Mesothelial cell of epicardium (in vitro differentiated cells): ENCODE measurements at places on chromosomes 1 and 21. TPM values are rescaled to one million over a fixed set of nuclear protein-coding genes. Genes with fewer than 3 reads are reported as not detected.

Gene MAN1C1
- total RNA-seq, result 2.9 to 3.2 TPM (median 2.9 TPM) in 3 replicates

Gene RGS7
- 1.6 to 2.4 TPM (median 1.9 TPM) in 3 replicates for total RNA-seq

DNA sequence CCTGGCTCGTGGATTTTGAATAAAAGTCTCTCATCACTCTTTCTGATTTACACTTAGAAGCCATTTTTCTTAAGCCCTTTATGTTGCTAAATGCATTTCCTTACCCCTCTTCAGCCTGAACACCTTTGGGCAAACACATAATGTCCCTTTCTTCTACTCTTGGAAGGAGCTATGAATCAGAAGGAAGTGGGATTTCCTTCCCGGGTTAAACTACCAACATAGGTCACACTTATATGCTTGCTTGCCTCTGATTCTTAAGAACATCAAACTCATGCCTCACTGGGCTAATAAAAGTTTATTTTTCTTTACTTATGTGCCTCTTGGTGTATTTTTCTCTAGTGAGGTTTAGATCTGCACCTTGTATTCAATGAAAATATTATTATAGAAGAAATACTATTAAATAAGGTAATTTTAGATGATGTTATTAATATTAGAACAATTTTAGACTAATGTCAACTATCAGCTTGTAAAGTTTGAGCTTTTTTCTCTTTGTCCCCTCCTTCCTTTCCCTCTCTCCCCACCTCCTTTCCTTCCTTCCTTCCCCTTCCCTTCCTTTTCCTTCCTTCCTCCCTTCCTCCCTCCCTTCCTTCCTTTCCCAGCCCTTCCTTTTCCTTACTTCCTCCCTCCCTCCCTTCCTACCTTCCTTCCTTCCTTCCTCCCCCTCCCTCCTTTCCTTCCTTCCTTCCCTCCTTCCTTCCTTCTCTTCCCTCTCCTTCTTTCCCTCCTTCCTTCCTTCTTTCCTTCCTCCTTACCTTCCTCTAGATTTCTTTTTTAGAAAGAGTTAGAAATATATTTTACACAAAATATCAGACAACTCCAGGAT lies 66.5 kb upstream of the KCNJ6 start:
- no peak for DNase-seq

Gene IER5
- total RNA-seq, result 12.9 to 14.1 TPM (median 13.4 TPM) in 3 replicates

Gene ATP1A4
- total RNA-seq, result 0.29 to 0.38 TPM (median 0.33 TPM) in 3 replicates

DNA sequence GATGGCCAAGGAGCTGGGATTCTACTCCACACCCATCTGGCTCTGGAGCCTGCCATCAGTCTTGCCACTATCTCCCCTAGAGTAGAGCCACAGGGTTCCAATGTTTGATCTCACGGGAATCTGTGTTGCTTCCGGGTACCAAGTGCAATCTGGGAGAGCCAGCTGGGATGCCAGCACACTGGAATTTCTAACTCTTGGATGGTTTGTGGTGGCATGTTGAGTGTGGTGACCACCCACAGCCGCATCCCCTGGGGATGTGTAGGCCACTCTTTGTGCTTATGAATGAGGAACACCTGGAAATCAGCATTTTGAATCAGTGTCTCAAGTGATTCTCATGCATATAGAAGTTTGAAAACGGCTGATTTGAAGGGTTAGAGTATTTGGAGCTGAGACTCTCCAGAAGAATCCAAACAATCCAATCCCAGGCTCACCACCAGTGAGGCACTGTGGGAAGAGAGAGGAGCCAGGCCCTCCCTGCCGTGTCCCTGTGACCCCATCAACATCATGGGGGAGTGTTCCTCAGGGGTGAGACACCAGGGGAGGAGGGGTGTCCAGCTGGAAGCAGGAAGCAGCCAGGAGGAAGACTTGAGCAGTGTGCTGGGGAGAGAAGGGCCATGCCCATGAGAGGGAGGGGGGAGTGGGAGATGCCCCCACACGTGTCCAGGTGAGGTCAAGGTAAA lies 13.4 kb downstream of the FBLIM1 start:
- DNase-seq, result no peak

Gene PDZK1IP1
- not detected in 3 replicates for total RNA-seq

DNA sequence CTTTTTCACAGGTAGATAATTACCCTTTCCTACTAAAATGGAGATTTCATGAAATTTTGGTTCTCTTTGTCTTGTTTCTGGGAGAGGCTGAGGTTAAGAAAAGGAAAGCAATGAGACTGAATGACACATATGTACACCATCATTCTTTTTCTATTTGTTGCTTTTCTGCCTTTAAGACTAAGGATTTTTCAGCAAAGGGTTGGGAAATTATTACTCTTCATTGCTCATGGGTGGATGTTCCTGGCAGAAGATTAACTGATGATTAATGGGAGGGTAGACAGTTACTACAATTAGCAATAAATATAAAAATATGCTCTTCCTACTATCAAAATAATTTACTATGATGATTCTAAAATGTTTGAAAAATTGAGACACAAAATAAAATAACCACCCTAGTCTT lies 316.5 kb upstream of the USP24 start:
- no peak for DNase-seq

Gene MIXL1
- 3.2 to 4.3 TPM (median 3.4 TPM) in 3 replicates for total RNA-seq

Gene TP53BP2
- total RNA-seq, result 63.8 to 75.3 TPM (median 64.6 TPM) in 3 replicates

DNA sequence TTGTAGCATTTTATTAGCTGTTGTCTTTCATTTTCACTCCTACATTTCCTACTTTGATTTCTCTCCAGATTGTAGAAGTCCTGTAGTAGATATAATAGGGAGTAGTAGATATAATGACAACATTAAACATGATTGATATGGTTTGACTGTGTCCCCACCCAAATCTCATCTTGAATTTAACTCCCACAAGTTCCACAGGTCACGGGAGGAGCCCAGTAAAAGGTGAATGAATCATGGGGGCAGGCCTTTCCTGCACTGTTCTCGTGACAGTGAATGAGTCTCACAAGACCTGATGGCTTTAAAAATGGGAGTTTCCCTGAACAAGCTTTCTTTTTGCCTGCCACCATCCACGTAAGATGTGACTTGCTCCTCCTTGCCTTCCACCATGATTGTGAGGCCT lies 7.5 kb upstream of the PRDX6 start:
- DNase-seq, result no peak

Gene HSPG2
- total RNA-seq, result 221 to 226 TPM (median 221 TPM) in 3 replicates
